ENCODE measurements at places on chromosomes 2 and 18.

DNA sequence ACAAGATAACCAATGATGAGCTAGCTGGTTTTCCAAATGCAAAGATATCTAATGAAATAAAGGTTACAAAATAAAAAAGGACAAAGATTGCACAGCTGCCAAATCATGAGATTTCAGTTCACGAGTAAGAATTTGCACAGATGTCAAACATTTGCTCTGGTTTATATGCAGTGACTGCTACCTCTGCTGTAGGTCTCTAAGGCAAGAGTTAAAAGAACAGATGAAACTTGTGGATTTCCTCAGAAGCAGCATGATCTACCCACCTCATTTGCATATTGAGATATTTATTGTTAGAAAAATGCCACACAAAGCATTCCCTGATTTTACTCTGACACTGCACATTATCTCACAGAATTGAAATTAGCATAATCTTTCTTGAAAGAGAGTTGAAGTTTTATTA is 763.2 kb upstream of the ZEB2 start:
- DNase-seq, result no peak

DNA sequence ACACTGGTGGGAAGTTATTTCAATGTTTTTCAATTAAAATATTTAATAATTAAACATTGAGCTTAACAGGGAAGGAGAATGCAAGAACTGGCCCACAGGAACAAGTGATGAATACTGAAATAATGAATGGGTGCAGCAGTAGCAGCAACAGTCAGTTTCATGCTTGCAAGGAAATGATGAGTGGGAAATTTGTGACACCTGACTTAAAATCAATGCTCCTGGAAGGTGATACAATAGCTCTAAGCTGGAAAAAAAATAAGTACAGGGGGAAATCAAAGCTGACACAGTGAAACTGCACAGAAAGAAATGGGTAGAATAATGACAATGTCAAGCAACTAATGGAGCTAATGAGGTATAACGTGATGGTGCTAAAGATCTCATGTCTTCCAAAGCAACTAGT is 184.5 kb downstream of the IKZF2 start:
- DNase-seq, result no peak

DNA sequence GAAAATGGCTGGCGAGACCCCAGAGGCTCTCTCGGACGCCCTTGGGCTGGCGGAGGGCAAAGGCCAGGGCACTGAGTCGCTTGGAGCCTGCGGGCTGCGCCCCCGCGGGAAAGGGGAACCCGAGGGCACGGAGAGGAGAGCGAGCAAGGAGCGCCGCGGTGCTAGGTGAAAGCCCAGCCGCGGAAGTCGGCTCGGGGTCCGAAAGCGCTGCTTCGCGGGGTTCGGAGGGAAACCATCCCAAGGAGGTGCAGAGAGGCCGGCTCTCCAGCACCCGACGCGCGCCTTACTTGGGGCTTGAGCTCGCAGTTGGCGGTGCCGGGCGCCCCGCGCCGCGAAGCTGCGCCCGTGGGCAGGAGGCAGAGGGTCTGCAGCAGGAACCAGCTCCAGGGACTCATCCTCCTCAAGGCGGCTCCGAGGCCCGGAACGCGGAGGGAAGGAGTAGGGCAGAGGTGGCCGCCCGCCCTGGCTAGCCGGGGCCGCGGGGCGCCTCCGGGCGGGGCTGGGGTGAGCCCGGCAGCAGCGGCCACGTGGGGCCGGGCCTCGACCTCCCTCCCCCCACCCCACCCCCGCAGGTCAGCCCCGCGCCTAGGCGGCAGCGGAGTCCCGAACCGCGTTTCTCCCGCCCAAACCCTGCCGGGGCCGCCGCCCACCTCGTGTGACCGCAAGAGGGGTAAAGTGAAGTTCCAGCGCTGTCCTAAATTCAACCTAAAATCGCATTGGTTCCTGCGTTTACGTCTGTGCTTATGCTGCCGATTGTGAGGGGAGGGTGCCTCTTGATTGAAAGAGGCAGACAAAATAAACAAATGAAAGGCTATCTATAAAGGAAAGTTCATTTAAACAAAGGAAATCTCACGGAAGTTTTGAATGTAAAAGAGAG is at the start of gene TRABD2A:
TSS of gene TRABD2A (minus strand) at position 440 of the 877 bp plus-strand sequence. CDS start at position 395, 45 bp downstream.
- DNase-seq, result peak; percentile 27

GRCh38 chr2:44912660-44913059 is 28.8 kb upstream of the SIX3 start:
- DNase-seq, result no peak

DNA sequence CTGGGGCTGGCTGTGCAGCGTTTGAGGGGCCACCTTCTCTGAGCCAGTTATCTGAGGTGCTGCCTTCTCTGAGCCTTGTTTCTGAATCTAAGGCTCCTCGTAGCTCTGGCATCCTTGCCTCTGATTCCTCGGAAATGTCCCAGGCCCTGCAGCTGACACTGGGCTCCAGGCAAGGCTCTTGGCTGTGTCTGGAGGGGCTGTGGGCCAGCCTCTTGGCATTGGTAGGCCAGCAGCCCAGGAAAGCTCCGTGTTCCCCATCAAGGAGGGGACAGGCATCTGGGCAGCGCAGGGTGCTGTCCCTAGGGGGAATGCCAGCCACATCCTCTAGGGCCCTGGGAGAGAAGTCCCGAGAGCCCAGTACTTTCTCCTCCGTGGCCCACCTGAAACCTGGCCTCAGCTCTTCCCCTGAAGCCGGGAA is 40.7 kb upstream of the TAF1B start:
- no peak for DNase-seq
